ENCODE measurements at places on chromosomes 1 and 21.

GRCh38 chr1:85822696-85823095 is 114.5 kb upstream of the ZNHIT6 start:
- no peak for DNase-seq

- DNase-seq = no peak
Measured at GRCh38 chr1:205204552-205204951, 7.0 kb downstream of the DSTYK start.

DNA sequence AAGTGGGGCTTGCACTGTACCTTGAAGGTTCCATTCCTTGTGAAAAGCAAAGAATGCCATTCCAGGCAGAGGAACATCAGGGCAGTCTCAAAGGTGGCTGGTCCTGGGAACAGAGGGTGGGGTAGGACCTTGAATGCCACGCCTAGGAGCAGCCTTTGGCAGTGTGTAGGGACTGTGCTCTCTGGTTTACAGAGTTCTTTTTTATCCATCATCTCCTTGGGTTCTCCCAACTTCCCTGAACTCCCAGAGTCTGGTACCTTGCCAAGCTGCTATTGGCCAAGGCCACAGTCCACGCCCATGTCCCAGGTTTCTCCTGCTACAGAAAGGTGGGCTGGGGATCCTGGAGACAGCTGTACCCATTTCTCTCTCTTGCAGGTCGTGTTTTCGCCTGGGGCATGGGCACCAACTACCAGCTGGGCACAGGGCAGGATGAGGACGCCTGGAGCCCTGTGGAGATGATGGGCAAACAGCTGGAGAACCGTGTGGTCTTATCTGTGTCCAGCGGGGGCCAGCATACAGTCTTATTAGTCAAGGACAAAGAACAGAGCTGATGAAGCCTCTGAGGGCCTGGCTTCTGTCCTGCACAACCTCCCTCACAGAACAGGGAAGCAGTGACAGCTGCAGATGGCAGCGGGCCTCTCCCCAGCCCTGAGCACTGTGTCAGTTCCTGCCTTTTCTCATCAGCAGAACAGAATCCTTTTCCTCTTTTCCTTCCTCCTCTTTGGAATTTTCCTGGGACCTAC is 15.3 kb upstream of the TRNAU1AP start:
- DNase-seq = no peak

DNA sequence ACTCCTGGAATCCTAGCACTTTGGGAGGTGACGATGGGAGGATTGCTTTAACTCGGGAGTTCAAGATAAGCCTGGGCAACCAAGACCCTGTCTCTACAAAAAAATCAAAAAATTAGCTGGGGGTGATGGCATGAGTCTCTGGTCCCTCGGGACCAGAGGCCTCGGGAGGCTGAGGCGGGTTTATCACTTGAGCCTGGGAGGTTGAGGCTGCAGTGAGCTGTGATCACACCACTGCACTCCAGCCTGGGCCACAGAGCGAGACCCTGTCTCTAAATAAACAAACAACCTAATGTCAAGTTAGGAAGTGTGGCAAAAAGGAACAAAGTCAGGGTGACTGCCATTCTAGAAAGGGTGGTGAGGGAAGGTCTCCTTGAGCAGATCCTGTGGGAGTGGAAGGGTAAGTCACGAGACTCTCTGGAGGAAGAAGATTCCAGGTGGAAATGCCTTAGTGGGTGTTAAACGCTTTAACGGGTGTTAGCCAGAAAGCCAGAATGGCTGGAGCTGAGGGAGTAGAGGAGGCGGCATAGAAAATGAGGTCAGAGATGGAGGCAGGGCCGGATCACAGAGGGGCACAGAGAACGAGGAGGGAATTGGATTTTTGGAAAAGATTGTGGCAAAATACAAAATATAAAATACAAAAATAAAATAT is 62.2 kb upstream of the ATP5PO start:
- no peak for DNase-seq

GRCh38 chr1:187999973-188000372 is 1171.2 kb downstream of the PLA2G4A start:
- no peak for DNase-seq

- no peak for DNase-seq
Measured at GRCh38 chr21:37916310-37917051, at the start of gene KCNJ6. Gene KCNJ6, minus strand, starts transcription at chr21:37916457. Its CDS starts 75,775 bp downstream, at chr21:37840682.

DNA sequence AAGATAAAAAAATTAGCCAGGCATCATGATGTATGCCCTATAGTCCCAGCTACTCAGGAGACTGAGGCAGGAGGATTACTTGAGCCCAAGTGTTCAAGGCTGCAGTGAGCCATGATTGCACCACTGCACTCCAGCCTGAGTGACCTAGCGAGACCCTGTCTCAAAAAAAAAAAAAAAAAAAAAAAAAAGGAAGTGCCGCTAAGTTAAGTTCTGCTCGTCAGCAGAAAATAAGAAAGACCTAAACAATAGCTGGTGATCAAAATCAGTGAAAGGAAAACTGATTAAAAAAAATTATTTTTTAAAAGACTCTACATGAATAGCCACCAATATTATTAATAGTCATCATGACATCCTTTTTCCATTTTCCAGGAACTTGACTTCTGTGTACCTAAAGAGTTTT is 44.2 kb upstream of the MTR start:
- DNase-seq = no peak

GRCh38 chr1:110224240-110224995 is 14.3 kb downstream of the KCNC4 start:
- DNase-seq = no peak

- no peak for DNase-seq
Measured at GRCh38 chr1:161473348-161473747, 31.9 kb upstream of the FCGR2A start.

DNA sequence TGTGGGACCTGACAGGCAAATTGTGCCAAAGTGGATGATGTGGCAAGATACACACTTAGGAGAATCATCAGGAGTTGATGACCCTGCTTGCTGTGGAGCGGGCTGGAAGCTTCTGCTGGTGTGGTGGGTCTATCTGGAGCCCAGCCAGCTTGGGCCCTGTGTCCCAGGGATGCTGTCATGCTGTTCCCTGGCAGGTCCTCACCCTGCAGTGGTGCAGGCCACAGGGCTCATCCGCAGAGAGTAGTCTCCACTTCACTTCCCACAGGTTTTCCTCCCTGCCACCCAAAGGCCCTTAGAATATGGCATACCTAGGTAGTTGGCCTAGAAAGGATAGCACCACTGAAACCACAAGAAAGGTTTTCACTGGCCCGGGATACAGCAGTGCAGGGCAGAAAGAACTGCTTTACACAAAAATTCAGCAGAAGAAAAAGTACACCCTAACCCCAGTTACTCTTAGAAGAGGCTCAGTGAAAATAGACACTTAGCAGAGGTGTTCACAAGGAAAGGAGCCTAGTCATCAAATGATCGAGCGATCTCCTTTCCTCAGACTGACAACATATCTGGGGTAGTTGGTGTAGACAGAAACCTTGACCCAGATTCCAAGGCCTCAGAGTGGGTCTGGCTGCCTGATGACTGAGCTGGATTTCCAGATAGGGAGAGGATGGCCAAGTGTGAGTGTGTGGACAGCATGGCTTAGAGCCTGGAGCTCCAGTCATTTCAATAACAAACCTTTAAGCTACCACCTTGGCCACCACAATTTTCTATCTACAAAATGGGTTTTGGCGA is 1.3 kb upstream of the C1orf226 start:
- no peak for DNase-seq

DNA sequence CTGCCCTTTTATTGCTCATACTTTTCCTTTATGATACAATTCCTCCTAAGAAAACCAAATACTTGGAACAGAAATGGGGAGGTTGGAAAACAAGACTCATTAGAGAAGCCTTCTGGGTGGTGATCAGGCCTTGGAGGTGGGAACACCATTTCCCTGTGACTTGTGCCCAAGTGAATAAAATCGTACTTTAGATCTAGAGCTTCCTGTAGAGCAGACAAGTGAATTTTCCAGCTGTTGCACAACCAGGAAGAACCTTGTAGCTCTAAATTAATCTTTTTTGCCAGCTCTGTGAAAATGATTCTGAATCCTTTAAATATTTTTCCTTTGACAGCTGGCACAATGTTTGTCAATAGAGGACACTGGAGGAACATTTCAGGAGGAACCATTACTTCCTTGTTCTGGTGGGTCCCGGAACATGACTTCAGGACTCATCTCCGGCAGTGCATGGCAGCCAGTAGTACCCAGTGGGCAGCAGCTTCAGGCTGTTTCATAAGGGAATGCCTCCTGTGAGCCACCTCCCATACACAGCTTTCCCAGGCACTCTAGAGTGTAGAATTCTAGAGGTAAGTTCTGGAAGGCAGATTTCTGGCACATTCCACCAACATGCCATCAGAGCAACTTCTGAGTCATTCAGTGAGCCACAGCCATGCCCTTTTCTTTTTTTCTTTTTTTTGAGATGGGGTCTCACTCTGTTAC is 5.5 kb upstream of the SNAPIN start:
- no peak for DNase-seq

DNA sequence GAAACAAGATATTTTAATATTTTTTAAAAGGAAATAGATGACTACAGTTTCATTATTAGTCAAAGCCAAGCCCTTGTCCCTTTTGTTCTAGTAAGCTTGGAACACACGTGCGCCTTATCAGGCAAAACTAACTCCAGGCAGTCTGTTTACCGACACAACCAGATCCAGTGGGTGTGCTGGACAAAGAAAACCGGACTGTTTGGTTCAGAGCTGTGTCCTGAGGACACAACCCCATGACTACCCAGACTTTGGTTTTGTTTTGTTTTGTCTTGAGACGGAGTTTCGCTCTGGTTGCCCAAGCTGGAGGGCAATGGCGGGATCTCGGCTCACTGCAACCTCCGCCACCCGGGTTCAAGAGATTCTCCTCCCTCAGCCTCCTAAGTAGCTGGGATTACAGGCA is 13.9 kb upstream of the RHOU start:
- DNase-seq = no peak

DNA sequence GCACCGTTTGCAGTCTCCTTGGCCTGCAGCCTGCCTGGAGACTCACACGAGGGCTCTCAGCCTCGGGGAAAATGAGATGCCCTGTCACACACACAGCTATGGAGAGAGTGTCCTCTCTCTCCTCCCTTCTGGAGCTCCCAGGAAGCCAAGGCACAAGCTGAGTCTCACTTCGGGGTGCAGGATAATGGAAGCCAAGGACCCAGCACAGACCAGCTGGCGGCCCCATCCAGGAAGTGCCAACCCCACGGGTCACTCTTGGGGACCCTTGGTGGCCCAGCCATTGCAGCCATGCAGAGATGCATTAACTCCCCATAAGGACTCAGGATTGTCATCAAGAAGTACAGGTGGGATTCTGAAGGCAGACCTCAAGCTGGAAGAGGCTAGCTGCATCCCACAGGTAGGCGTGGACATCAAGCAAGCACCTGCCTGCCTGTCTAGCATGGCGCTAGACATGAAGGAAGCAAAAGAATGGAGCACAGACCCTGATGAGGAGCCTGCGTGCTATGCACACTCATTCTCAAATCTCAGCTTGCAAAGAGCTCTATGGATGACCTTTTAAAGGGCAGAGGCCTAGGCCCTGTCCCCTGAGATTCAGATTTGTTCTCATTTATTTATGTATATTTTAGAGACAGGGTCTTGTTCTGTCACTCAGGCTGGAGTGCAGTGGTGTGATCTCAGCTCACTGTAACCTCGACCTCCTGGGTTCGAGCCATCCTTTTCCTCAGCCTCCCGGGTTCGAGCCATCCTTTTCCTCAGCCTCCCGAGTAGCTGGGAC is 49.9 kb downstream of the IRF2BP2 start:
- no peak for DNase-seq

- no peak for DNase-seq
Measured at GRCh38 chr1:154833209-154833608, 36.9 kb downstream of the KCNN3 start.
